Mucosa of gallbladder (tissue), 1 donor: ENCODE measurements at places on chromosomes 12 and 14.

- DNase-seq = no peak
Observed at GRCh38 chr14:73369428-73369827, 88.9 kb downstream of the NUMB start.

DNA sequence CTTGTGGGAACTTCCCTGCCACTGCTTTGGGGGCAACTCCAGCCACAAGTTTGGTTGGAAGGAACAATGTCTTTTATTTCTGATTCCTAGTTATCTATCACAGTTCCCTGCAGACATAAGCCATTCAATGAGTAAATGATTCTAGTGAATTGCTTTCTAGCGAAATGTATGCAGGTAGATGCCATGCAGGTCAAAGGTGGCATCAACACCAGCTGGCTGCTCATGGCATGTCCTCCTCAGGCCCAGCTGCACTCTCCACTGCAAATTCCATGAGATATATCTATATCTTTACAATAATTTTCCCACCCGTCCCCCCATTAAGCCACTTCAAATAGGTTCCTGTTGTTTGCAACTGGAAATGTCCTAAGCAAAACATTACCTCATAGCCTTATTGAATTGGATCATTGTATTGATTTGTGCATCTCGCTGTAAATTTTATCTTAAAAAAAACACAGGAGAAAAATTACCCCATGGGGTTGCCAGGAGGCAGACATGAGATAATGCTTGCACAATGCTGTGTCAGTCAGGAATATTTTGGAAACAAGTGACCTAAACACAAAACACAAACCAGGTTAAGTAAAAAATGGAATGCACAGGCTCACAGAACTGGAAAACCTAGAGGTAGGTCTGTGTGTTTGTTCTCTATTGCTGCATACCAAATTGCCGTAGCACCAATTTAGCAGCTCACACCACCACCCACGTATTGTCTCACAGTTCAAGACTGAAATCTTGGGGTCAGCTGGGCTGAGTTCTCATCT is 32.8 kb upstream of the TXNRD1 start:
- DNase-seq = no peak

DNA sequence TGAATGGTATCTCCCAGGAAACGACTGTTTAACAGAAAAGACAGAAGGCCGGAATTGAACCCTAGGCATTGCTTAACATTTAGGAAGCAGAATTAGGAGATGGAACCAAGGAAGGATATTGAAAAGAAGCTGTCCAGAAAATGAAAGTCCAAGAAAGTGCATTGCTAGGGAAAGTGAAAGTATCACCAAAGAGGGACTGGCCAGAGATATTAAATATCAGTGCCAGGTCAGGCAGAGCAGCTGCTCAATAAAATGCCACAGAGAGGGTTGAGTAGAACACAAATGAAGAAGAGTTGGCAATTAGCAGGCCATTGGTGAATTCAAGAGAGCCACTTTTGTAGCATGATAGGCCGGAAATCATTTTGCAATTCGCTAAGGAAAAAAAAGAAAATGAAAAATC is 101.6 kb downstream of the CFAP54 start:
- DNase-seq = no peak

- no peak for DNase-seq
Observed at GRCh38 chr12:46209914-46210872, 58.6 kb downstream of the SLC38A1 start.
